ENCODE measurements at places on chromosomes 3 and 15. TPM values are rescaled to one million over a fixed set of nuclear protein-coding genes. Genes with fewer than 3 reads are reported as not detected.

IL17RD gene
- total RNA-seq = 1.2 TPM

GOLGA6C gene
- total RNA-seq = not detected

AQP9 gene
- 0.09 TPM for total RNA-seq

WWTR1 gene
- total RNA-seq = 54.9 TPM

ACKR4 gene
- total RNA-seq = not detected

CD200R1 gene
- total RNA-seq = not detected

ERC2 gene
- total RNA-seq = 0.44 TPM

NOP10 gene
- 168 TPM for total RNA-seq

C2CD4B gene
- not detected for total RNA-seq

DPH6 gene
- 20.3 TPM for total RNA-seq

APBA2 gene
- total RNA-seq = not detected

RLBP1 gene
- total RNA-seq = not detected

LMCD1 gene
- 0.83 TPM for total RNA-seq

STAG1 gene
- total RNA-seq = 29.2 TPM

SENP8 gene
- 5.0 TPM for total RNA-seq

SMAD6 gene
- total RNA-seq = not detected

DNAH1 gene
- 7.6 TPM for total RNA-seq

GP5 gene
- 0.15 TPM for total RNA-seq

PRSS50 gene
- not detected for total RNA-seq

TIMP4 gene
- not detected for total RNA-seq

GOLGA6B gene
- not detected for total RNA-seq

C3orf33 gene
- 3.6 TPM for total RNA-seq

PROS1 gene
- total RNA-seq = 15.6 TPM

SPTBN5 gene
- 1.1 TPM for total RNA-seq

ZMAT3 gene
- 58.0 TPM for total RNA-seq

STX19 gene
- total RNA-seq = not detected

MYO5C gene
- total RNA-seq = 29.4 TPM

OIP5 gene
- total RNA-seq = 5.7 TPM

RPL22L1 gene
- 205 TPM for total RNA-seq

RPL14 gene
- total RNA-seq = 3,432 TPM

MESP2 gene
- not detected for total RNA-seq

CCDC39 gene
- total RNA-seq = not detected

PATL2 gene
- 0.71 TPM for total RNA-seq

ACAN gene
- total RNA-seq = not detected

GAP43 gene
- not detected for total RNA-seq

UCN2 gene
- 3.8 TPM for total RNA-seq

IQCH gene
- 4.4 TPM for total RNA-seq

TFRC gene
- total RNA-seq = 72.9 TPM

GMNC gene
- total RNA-seq = not detected

UROC1 gene
- total RNA-seq = not detected

STAB1 gene
- total RNA-seq = not detected

CHRNA7 gene
- 0.23 TPM for total RNA-seq

PLSCR1 gene
- total RNA-seq = 79.2 TPM

SEC22C gene
- 55.7 TPM for total RNA-seq

LDHAL6B gene
- not detected for total RNA-seq

MORC1 gene
- total RNA-seq = not detected

ABHD6 gene
- total RNA-seq = 3.9 TPM

STRIT1 gene
- not detected for total RNA-seq

PPM1L gene
- 1.7 TPM for total RNA-seq

TOPAZ1 gene
- total RNA-seq = not detected

SKOR1 gene
- 0.17 TPM for total RNA-seq

COL6A5 gene
- total RNA-seq = not detected

TYRO3 gene
- 12.3 TPM for total RNA-seq

JMJD7 gene
- 13.3 TPM for total RNA-seq
